Cardiac septum (tissue), 1 donor: ENCODE measurements at places on chromosomes 1 and 21.

DNA sequence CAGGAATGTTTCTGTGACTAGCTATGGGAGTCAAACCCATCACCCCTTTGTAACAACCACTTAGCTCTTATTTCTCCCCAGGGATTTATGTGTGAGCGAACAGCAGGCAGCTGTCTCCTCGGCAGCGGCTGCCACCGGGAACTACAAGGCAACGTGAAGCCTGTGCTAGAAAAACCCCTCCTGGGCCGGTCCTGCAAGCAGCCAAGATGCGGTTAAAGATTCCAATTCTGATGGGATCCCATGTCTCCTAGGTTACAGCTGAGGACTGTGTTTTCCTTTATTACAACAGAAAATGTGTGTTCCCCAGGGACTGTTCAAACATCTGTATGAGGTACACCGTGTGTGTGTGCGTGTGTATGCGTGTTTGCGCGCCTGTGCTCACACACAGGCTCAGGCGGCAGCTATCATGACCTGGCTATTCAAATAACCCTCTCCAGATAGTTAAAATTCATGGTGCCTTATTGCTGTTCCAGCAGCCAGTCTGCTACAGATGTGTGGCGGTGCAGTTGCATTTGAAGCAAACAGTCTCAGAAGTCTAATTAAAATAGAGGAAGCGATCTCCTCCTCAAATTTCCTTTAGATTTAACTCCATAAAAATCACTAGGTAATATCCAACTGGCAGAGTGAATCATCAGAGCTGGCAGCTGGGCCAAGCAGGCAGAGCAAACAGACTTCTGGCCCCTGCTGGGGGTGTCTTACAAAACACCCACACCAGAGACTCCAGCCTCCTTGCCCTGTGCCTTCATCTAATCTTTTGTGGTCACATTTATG lies 68.0 kb downstream of the LMX1A start:
- DNase-seq = no peak

DNA sequence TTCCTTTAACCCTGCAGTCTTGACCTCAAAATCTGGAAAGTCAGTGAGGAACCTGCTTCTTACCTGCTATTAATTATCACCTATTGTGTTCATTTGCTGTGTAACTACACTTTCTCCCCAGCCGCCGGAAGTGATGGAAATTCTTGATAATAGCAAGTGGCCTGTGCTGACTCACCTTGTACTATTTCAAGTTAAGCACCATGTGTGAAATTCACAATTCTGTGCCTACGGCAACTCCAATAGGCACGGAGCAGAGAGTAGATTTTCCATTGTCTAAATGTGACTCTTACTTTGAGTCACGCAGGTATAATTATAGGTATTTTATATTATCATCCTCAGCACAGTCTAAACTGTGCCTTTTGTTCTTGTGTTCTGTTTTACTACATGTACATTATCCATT lies 466.8 kb downstream of the KIF26B start:
- no peak for DNase-seq

- DNase-seq = no peak
Observed at GRCh38 chr1:95035536-95035935, 37.2 kb downstream of the ALG14 start.

DNA sequence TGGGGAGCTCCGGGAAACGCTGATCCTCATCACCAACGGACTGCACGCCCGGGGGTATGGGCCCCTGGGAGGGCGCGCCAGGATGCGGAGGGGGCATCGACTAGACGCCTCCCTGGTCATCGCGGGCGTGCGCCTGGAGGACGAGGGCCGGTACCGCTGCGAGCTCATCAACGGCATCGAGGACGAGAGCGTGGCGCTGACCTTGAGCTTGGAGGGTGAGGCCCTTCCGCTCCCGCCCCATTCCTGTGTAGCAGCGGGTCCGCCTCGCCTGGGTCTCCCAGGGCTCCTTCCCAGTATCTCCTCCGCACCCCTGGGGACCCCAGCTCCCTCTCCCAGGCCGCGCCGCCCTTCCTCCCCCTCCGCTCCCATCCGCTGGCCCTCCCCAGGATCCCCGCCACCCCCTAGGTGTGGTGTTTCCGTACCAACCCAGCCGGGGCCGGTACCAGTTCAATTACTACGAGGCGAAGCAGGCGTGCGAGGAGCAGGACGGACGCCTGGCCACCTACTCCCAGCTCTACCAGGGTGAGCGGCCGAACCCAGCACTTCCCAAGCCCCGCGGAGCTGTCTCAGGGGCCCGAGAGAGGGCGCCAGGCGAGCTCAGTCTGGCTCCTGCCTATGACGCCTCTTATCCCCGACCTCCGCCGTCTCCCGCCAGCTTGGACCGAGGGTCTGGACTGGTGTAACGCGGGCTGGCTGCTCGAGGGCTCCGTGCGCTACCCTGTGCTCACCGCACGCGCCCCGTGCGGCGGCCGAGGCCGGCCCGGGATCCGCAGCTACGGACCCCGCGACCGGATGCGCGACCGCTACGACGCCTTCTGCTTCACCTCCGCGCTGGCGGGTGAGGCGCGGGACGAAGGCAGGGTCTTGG lies 5.0 kb downstream of the HAPLN2 start:
- DNase-seq = peak; percentile 76

GRCh38 chr1:178819123-178819522 lies 51.8 kb downstream of the ANGPTL1 start:
- no peak for DNase-seq

DNA sequence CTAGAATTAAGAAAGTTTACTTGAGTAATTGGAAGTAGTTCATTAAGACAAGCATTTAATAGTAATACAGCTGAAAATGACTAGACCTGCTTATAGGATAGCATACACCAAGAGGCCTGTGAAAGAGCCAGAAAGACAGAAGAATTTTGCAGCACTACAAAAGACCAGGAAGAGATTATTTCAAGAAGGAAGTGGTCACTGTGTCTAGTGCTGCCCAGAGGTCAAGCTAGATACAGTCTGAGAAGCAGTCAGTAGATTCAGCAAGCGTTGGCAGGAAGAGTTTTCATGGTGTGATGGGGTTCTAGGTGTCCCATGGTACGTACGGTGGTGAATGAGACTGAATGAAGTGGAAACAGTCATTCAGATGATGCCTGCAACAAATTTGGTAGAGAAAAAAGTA lies 31.5 kb downstream of the RGS8 start:
- DNase-seq = no peak

GRCh38 chr1:15181564-15181963 lies 28.0 kb downstream of the TMEM51 start:
- no peak for DNase-seq

GRCh38 chr1:209219791-209220524 lies 363.6 kb upstream of the CAMK1G start:
- DNase-seq = no peak

DNA sequence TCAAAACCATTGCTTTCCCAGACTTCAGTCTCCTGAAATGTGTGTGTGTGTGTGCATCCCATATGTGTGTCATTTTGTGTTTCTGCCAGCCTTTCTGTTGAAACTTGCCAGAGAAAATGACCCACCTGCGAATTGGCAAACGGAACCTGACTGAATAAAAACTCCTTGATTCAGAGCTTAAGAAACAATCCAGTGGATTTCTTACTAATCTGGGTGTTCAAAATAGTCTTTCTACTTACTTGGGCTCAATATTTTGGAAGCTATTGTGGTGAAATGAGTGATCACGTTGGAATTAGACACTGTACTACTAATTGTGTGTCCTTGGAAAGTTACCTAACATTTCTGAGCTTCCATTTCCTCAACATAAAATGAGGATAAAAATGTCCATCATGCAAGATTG lies 138.9 kb upstream of the ERG start:
- DNase-seq = no peak

- no peak for DNase-seq
Observed at GRCh38 chr1:228085287-228085951, 2.9 kb downstream of the ARF1 start.
